ENCODE measurements at places on chromosomes 13 and 19.
A peak's percentile ranks its signal among the peaks of the same experiment; 100 is the strongest.

DNA sequence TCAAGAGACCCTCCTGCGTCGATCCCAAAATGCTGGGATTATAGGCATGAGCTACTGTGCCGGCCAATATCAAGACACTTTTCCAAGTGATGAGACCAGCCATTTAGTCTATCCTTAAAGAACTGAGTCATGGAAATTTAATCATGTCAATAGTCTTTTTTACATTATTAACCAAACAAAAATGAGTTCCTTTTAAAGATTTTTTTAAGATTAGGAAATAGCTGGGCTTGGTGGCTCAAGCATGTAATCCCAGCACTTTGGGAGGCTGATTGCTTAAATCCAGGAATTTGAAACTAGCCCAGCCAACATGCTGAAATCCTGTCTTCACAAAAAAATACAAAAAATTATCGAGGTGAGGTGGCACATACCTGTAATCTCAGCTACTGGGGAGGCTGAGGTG, 16.7 kb upstream of the ZNF564 start:
- no peak for DNase-seq

- DNase-seq = peak; percentile 70
Observed at GRCh38 chr13:26929971-26930730, 169.6 kb upstream of the GPR12 start.

DNA sequence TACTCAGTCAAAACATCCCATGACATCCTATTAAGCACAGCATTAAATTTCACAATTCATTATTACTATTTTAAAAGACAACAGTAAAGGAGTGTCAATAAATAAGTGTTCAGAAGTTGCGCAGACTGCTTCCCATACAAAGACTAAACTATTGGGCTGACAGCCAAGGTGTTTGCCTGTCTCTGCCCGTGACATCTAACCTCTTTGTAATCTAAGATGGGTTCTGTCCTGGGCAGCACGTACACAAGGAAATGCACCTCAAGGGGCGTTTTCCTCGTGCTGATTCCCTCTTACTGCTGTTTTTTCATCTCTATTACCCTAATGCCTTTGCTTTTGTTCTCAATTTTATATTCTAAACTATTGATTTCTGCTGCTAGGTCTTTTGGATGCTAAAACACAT, 216.3 kb downstream of the NHLRC3 start:
- no peak for DNase-seq

DNA sequence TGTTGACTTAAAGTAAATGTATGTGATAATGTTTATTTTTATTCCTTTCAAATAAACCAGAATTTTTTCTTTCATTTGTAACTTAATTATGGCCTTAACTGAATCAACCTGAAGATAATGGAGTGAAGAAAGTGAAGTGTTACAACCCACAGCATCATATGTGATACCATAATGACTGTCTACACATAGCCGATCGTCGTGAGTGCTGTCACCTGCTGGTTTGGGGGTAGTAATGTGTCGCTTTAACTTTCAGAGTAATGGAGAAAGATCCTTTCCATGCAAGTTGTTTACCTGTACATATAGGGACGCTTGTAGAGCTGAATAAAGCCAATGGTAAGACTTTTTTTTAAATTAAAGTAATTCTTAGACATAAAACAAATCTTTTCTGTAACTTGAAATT, 9.9 kb downstream of the CDC16 start:
- no peak for DNase-seq

GRCh38 chr19:5118026-5118425, 149.1 kb downstream of the KDM4B start:
- DNase-seq = no peak

All from body of pancreas (tissue), 4 donors.